Neural crest cell (in vitro differentiated cells): ENCODE measurements at places on chromosomes 1 and 21. TPM values are rescaled to one million over a fixed set of nuclear protein-coding genes. Genes with fewer than 3 reads are reported as not detected.

DNA sequence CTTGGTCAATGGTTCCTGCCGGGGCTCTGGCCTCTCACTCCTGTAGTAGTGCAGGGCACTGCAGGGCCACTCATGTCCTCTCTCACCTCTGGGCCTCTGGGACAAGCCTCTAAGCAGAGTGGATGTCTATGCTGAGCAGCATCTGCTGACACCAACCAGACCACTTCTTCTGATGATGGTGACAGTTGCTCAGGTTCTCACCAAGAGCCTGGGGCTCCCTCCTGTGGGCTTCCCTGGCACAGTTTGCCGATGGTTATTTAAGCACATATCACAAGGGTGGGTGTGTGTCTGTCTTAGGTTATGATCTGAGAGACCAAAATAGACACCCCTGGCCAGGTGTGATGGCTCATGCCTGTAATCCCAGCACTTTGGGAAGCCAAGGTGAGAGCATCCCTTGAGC, 17.4 kb upstream of the GPR137B start:
- H3K4me1 ChIP-seq: peaks cover 32% of the 10 kb centered on the region
- H3K36me3 ChIP-seq: no peaks in the 10 kb centered on the region
- no peak for DNase-seq
- H3K4me3 ChIP-seq: no peak overlapping the region

DNA sequence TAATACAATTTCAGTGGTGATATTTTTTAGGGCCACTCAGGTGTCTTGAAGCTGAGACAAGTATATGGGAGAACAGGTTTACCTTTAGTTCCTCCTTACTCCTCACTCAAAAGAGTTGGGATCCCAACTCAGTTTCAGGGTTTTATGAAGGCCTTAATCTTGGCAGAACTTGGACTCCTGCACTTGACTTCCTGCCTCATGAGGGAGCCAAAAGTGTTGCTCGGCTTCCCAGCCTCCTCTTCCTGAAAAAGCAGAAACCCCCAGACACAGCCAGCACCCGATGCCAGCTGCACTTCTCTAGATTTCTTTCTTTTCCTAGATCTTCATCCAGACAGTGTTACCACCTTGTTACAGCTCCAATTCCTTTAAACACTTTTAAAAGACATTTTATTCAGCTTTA, 70.8 kb upstream of the TMPRSS2 start:
- H3K4me3 ChIP-seq: no peak overlapping the region
- H3K27ac ChIP-seq: no peak overlapping the region
- DNase-seq: no peak
- no peaks in the 10 kb centered on the region for H3K27me3 ChIP-seq

DNA sequence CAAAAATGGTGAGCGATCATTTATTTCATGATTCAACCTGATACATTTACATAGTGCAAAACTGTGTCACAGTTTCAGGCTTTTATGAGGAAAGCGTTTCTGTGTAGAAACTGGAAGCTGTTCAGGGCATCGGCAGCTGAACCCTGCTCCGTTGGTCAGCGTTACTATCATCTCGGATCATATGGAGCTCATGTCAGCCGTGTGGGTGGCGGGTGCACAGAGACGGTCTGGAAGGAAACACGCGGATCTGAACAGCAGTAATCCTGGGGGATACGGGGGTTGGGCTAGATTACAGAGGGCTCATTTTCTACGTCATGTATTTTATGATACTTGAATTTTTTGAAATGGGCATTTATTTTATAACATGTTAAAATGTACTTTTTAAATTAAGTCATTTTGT, 15.1 kb downstream of the C1orf174 start:
- H3K27ac ChIP-seq: no peak overlapping the region
- H3K4me3 ChIP-seq: no peak overlapping the region
- no peaks in the 10 kb centered on the region for H3K27me3 ChIP-seq

DNA sequence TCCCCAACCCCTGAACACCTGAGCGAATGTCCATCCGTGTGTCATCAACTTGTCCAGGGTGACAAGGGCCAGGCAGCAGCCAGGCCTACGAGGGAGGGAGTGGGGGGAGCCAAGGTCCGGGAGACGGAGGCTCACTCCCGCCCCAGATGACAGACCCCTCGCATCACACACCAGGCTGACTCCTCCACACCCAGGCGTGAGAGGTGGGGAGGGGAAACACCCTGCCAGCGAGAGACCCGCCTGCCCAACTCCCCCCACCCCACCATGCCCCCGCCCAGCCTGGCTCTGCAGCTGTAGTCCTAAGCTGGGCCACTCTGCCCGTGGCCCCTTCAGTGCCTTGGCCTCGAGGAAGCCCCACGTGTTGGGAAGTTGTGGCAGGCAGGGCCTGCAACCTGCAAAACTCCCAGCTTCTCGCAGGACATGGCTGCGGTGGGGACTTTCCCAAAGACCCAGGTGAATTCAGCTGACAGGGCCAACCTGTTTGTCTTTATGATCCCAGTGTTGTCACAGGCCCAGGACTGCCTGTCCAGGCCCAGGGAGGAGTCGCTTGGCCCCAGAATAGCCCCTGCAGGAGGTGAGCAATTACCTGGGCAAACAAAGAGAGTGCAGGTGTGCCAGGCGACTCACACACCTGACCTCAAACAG, 62.9 kb downstream of the RIPK4 start:
- peaks cover 9% of the 10 kb centered on the region for H3K4me1 ChIP-seq
- no peak for DNase-seq
- H3K36me3 ChIP-seq: no peaks in the 10 kb centered on the region
- H3K4me3 ChIP-seq: no peak overlapping the region

DNA sequence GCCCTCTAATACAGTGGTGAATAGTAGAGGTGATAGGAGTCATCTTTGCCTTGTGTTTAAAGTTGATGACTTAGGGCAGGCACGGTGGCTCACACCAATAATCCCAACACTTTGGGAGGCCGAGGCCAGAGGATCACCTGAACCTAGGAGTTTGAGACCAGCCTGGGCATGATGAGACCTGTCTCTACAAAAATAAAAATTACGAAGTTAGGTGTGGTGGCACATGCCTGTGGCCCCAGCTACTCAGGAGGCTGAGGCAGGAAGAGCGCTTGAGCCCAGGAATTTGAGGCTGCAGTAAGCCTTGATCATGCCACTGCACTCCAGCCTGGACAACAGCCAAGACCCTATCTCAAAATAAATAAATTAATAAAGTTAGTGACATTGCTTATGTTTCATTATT, 26.6 kb downstream of the CAPZA1 start:
- H3K27me3 ChIP-seq: no peaks in the 10 kb centered on the region
- peaks cover 26% of the 10 kb centered on the region for H3K36me3 ChIP-seq
- H3K27ac ChIP-seq: no peak overlapping the region
- peaks cover 4% of the 10 kb centered on the region for H3K4me1 ChIP-seq
- no peak overlapping the region for H3K4me3 ChIP-seq
- no peak for DNase-seq

GRCh38 chr1:209256766-209257350, 326.7 kb upstream of the CAMK1G start:
- H3K4me1 ChIP-seq: no peaks in the 10 kb centered on the region
- DNase-seq: no peak
- H3K27me3 ChIP-seq: no peaks in the 10 kb centered on the region
- no peak overlapping the region for H3K27ac ChIP-seq

DNA sequence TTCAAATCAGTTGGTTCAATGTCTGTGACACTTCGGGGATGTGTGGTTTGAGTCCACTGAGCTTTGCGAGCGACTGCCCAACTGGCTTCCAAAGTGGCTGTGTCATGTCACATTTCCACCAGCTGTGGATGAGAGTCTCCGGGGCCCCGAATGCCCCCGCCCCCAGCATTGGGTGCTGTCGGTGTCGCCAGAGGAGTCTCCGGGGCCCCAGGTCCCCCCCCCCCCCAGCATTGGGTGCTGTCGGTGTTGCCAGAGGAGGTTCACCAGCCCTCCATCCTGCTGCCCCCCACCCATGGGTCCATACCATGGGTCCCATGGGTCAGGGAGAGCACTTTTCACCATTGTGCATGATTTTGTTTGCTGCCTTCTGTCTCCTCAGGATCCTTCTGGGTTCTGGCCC, 9.0 kb upstream of the SMYD3 start:
- H3K4me1 ChIP-seq: no peaks in the 10 kb centered on the region
- no peak for DNase-seq
- H3K27ac ChIP-seq: no peak overlapping the region
- H3K27me3 ChIP-seq: no peaks in the 10 kb centered on the region

GRCh38 chr1:155009221-155009711, 6.7 kb downstream of the ZBTB7B start:
- H3K36me3 ChIP-seq: no peaks in the 10 kb centered on the region
- H3K27me3 ChIP-seq: no peaks in the 10 kb centered on the region
- peaks cover 18% of the 10 kb centered on the region for H3K4me1 ChIP-seq
- no peak for DNase-seq
- no peak overlapping the region for H3K27ac ChIP-seq

DNA sequence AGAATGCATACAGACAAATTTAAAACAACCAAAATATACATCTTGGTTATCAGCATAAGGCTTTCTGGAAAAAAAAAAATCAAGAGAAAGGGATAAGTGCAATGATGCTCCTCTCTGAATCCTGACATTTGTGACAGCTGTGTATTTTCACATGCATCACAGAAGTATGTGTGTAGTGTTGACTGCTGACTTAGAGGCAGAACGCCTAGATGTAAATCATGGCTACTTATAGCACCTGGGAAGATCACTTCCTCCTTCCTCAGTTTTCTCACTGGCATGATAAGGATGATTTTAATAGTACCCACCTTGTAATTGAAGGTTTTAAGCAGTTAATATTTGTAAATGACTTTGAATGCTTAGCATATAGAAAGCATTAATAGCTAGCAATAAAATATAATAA, 112.5 kb downstream of the MRPL39 start:
- H3K36me3 ChIP-seq: no peaks in the 10 kb centered on the region
- no peak overlapping the region for H3K27ac ChIP-seq
- H3K4me1 ChIP-seq: no peaks in the 10 kb centered on the region
- no peak overlapping the region for H3K4me3 ChIP-seq

DNA sequence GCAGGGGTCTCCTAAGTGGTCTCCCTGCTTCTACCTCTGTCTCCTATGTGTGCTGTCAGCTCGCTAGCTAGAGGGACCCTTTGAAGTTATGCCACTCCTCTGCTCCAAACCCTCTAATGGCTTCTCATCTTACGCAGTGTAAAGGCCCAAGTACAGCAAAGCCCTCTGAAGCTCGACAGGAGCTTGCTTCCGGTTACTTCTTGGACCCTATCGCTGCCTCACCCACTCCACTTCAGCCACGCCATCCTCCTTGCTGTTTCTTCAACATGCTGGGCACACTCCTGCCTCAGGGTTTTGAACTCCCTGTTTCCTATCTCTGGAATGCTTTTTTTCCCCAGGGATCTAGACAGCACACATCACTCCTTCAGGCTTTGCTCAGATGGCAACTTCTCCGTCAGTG, 102.3 kb upstream of the F3 start:
- no peaks in the 10 kb centered on the region for H3K4me1 ChIP-seq
- no peak for DNase-seq

DNA sequence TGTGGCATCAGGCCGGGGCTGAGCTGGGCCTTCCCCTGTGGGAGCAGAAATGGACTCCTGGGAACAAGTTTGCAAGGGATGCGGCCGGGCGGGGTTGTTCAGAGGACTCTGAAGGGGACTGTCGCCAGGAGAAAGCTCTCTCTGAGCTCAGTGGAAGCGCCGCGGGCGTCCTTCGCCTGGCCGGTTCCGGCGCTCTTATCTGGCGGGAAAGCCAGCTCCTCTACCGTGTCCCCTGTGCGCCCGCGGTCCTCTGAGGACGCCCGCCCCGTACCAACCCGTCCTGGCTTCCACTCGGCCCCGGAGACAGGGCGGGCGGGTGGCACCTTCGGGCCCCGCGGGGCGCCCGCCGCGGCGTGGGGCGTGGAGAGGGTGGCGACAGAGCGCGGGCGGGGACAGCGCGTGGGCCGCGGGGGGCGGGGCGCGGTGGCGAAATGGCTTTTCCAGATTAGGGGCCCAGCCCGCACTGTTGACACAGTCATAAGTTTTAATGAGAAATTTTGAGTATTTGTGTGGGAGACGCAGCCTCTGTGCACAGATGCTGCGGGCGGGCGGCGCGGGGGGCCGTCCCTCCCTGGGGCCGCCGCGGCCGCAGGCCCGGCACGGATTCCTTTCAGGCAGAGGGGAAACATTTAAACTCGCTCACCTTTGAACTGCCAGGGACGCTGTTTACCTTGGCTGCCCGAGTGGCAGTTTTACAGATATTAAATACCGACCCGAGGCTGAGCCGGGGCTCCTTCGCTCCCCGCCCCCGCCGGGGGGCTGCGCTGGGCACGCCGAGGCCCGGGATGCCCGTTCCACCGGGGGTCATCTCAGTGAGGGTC, 70.2 kb downstream of the FOXD2 start:
- no peaks in the 10 kb centered on the region for H3K36me3 ChIP-seq
- peaks cover 80% of the 10 kb centered on the region for H3K27me3 ChIP-seq
- peaks cover 17% of the 10 kb centered on the region for H3K4me1 ChIP-seq
- H3K4me3 ChIP-seq: peak overlapping the region; percentile 87
- no peak overlapping the region for H3K27ac ChIP-seq

- DNase-seq: no peak
- H3K4me3 ChIP-seq: no peak overlapping the region
- H3K4me1 ChIP-seq: no peaks in the 10 kb centered on the region
- no peaks in the 10 kb centered on the region for H3K36me3 ChIP-seq
- no peaks in the 10 kb centered on the region for H3K27me3 ChIP-seq
These were observed 84.8 kb upstream of the BTG3 start for GRCh38 chr21:17697473-17697872.

GRCh38 chr21:31914472-31914871, 41.7 kb downstream of the HUNK start:
- DNase-seq: no peak
- peaks cover 68% of the 10 kb centered on the region for H3K4me1 ChIP-seq
- H3K4me3 ChIP-seq: peak overlapping the region; percentile 61
- no peak overlapping the region for H3K27ac ChIP-seq

DNA sequence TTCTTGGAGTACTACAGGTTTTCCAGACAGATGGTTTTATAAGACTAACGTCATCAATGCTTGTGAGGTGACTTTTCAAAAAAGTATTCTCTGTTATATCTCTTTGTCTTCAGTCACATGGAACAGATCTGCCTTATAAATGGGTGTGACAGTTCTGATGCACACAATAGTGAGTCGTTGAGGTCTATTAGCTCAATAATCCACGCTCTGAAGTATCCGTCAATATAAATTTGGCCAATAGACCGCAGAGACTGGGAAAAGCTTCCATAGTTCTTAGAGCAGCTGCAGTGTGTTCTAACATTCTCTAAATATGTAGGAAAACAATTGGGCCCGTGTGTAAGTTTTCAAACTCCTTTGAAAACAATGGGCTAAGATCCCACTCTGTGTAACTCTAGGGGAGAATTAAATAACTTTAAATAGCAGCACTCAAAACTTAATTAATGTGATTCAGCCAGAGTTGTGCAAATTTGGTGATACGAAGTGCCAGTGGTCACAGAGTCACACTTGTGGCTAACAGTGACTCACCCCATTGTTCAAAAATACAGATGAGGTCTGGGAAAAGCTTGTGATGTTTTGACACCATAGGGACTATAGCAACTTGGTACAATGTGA, 316.0 kb downstream of the LMO4 start:
- peak overlapping the region; percentile 5 for H3K27ac ChIP-seq
- DNase-seq: no peak
- no peaks in the 10 kb centered on the region for H3K27me3 ChIP-seq
- H3K4me3 ChIP-seq: no peak overlapping the region
- H3K36me3 ChIP-seq: no peaks in the 10 kb centered on the region
- H3K4me1 ChIP-seq: peaks cover 36% of the 10 kb centered on the region

- H3K27me3 ChIP-seq: peaks cover 13% of the 10 kb centered on the region
- H3K4me3 ChIP-seq: no peak overlapping the region
- DNase-seq: no peak
- H3K4me1 ChIP-seq: peaks cover 8% of the 10 kb centered on the region
- no peak overlapping the region for H3K27ac ChIP-seq
- H3K36me3 ChIP-seq: peaks cover 3% of the 10 kb centered on the region
These were observed 10.8 kb downstream of the HMGB4 start for GRCh38 chr1:33874636-33875035.

Gene ERICH3
- total RNA-seq: 0.32 TPM in 1 of 2 replicates, not detected in the other

Gene PPM1J
- 1.1 and 1.4 TPM in 2 replicates for total RNA-seq

Gene HOOK1
- total RNA-seq: 2.1 TPM in 2 replicates

Gene RNU1-3
- total RNA-seq: 2,478 and 3,042 TPM in 2 replicates

Gene MCOLN2
- 0.52 and 1.0 TPM in 2 replicates for total RNA-seq
